ENCODE measurements at places on chromosomes 7 and 10.
A peak's percentile ranks its signal among the peaks of the same experiment; 100 is the strongest.

GRCh38 chr10:100710151-100710871, 35.1 kb upstream of the PAX2 start:
- DNase-seq = no peak

DNA sequence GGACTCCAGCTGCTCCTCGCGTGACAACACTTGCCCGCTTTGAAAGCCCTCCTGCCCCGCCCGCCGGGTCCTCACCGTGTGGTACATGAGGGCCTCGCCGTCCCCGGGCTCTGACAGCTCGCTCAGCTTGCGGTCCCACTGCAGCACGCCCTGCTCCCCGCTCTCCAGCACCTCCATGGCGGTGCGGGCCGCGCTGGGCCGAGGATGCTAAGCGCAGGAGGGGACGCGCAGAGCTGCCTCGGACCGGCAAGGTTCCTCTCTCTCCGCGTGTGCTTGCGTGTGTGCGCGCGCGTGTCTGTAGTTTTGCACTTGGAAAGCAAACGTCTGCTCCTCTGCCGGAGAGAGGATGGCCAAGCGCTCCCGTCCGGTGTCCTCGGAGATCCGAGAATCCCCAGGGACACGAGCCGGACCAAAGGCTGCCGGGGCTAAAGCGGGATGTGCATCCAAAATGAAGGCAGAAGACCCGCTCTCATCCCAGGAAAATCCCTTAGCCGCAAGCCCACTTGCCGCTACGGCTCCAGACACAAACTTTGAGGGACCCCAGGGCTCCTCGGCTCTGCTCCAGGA, at the start of gene CREB3L2:
Gene CREB3L2 (minus strand): TSS at position 558 of the 567 bp plus-strand sequence. CDS start 381 bp downstream, at position 177.
- peak; percentile 70 for DNase-seq

DNA sequence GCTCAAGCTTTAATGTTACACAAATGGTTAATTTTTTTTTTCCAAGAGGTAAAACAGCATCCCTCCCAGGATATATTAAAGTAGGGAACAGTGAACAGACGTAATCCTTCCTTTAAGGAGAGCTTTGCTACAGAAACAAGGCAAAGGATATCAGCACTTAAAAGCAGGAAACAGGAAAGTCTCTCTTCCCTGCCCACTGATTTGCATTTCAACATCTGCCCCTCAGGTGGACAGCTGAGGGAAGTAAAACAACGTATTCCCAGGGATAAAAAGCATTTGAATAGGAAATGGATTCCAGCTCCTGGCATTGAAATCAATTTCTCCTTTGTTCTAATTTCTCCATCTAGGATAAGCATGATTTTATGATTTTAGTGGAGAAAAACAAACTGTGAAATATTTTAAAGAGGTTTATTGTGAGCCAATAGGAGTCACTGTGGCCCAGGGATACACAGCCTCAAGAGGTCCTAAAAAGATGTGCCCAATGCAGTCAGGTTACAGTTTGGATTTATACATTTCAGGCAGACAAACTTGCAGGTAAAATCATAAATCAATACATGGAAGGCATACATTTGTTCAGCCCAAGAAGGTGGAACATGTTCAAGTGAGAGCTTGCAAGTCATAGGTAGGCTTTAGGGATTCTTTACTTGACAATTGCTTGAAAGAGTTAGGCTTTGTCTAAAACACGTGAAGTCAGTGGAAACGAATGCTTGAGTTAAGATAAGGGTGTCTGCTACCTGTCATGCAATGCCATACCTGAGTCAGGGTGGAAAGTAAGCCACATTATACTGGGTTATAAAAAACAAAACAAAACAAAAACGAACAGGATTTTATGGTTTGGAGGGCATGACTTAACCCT, 286.2 kb upstream of the VWC2 start:
- no peak for DNase-seq

- no peak for DNase-seq
These were observed 217.3 kb upstream of the CCDC6 start for GRCh38 chr10:60123668-60124067.

DNA sequence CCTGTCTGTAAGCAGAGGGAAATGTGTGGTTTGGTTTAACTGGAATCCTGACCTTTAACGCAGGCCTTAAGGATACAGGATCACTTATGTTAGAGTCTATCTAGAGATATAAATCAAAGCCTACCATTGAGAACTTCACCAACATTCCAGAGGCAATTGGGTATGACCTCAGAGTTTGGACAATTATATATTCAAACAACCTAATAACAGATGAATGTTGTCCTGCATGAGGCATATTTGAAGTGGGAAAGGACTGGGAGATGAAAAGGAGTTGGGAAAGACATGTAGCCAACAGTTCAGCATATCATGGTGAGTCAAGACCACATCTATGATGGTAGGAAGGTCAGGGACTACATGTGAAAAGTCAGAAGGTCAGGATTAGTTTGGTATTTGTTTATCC, 274.2 kb downstream of the DOCK4 start:
- no peak for DNase-seq

DNA sequence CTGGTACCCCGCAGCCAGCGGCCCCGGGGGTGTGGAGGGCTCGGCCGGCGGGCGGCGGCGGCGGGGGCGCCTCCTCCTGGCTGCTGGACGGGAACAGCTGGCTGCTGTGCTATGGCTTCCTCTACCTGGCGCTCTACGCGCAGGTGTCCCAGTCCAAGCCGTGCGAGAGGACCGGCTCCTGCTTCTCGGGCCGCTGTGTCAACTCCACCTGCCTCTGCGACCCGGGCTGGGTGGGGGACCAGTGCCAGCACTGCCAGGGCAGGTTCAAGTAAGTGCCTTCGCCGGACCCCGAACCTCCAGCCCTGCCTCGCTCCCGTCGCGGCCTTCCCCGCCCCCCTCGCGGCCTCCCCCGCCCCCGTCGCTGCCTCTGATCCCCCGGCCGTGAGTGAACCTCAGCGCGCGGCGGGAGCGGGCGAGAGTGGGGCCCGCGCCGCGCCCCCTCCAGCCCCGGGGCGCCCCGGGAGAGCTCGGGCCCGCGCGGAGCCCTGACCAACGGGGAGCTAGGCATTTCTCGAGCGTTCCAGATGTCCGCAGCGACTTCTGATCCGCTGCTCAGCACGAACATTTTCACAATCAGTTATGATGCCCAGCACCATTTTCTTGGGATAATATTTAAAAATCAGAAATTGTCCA, 727 bp downstream of the ATRNL1 start:
- DNase-seq = peak; percentile 21

GRCh38 chr7:43834463-43835251, 34.7 kb downstream of the MRPS24 start:
- no peak for DNase-seq

- no peak for DNase-seq
These were observed 22.4 kb downstream of the ADGRA1 start for GRCh38 chr10:133110133-133110532.

GRCh38 chr10:2919016-2919415, 148.3 kb upstream of the PFKP start:
- DNase-seq = no peak

DNA sequence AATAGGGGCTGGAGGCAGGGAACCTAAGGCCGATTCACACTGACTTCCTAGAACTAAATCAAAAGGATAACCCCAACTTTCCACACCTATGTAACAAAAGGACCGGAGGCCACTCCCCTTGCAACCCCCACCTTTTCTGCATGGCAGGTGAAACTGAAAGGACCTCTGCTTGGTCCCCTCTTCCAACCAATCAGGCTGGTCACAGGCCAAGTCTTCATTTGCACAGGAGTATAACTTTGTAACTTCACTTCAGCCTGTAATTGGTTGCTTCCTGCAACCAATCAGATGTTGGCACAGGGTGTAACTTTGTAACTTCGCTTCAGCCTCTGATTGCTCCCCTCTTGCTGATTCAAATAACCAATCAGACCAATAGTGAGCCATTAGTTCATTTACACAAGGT, 190.0 kb downstream of the FAM107B start:
- no peak for DNase-seq

DNA sequence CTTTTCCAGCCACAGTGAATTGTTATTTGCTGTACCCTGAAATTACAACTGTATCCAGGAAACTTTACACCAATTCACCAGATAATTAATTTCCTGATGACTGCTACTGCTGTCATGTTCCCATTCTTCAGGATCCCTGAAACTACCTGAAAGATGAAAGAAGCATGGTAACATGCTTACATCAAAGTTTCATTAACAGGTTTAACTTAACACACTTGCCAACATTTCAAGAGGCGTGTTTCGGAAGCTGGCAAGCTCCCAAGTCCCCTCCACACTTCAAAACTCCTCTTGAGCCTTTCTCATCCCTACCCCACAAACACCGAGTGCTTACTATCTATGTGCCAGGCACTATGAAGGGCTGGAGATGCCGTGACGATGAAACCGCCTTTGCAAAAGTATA, 88.6 kb downstream of the MPP7 start:
- DNase-seq = no peak

DNA sequence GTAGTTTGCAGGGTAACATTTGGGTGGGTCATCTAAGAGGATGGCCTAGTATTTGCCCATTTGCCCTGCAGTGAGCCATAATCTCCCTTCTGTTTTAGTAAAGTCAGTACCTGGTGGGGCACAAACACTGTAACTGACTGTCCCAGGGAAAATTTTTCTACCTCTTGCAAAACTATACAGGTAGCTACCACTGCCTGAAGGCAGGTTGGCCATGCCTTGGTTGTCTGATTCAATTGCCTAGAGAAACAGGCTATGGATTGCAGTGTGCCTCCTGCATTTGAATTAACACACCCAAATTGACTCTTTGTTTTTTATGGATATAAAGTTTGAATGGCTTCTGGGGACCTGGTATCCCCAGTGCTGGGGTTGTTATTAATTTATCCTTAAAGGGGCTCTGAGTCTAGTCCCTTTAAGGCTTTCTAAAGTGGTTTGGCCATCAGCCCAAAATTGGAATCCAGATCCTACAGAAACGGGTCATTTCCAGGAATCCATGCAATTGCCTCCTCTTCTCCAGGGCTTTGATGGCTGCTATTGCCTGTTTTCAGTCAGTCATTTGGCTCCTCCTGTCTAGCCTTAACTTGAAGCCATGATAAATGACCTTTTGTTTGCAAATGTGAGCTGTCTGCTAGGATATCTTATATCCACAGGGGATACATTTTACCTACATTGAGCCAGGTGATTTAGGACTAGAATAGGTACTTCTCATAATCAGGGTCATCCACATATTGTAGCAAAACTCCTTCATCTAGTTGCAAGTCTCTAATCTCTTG, 89.1 kb downstream of the STRA8 start:
- no peak for DNase-seq

DNA sequence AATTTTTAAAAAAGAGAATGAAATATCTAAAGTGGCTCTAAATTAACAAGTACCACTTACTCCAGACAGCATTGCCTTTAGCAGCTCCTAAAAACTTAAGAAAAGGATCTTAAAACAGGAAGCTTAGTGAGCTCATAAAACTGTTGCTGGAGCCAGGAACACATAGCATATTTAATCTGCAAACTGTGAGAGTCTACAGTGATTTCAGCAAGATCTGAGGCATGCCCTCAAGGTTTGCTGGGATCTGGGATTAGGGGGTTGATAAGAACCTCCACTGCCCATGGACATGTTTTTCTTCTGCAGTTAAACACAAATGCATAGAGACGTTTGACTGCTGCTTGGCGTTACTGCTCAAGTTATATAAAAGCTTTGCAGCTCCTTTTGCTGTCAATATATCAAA, 3.8 kb downstream of the GLI3 start:
- no peak for DNase-seq

DNA sequence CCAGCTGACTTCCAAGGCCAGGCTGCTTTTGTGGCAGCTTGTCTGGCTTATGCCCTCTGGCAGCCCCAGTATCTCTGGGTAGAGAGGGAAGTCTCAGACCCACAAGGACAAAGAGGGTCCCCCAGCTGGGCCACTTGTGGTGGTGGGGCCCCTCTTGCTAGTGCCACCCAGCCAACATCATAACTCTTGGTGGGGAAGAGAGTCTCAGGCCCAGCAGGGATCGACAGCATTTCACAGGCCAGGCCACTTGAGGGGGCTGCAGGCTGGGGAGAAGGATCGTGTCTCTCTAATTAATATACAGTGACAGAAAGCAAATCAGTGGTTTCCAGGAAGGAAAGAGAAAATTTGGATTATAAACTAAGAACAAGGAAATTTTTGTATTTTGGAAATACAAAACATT, 76.0 kb downstream of the TYW1B start:
- no peak for DNase-seq

- DNase-seq = no peak
These were observed 41.2 kb upstream of the SDK1 start for GRCh38 chr7:3259711-3260400.

DNA sequence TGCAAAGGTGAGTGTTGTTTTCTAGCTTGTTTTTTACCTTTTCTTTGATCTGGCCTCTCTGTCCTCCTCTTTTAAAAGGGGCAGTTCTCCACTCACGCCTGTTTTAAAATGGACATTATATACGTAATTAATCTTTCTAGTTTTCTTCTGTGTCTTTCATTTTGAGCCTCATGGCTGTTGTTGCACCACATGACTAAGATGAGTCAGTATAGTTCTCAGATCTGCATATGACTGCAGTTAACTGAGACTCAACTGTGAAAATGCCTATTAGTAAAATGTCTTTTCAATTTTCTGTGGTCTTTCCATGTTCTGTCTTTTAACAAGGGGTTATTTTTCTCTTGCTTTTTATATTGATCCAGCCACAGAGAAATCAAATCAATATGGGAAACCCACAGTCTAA, 296.1 kb downstream of the CDK14 start:
- no peak for DNase-seq

- DNase-seq = no peak
These were observed 14.0 kb upstream of the PBLD start for GRCh38 chr10:68346774-68347173.

GRCh38 chr7:126657599-126658358, 595.0 kb downstream of the GRM8 start:
- DNase-seq = no peak

DNA sequence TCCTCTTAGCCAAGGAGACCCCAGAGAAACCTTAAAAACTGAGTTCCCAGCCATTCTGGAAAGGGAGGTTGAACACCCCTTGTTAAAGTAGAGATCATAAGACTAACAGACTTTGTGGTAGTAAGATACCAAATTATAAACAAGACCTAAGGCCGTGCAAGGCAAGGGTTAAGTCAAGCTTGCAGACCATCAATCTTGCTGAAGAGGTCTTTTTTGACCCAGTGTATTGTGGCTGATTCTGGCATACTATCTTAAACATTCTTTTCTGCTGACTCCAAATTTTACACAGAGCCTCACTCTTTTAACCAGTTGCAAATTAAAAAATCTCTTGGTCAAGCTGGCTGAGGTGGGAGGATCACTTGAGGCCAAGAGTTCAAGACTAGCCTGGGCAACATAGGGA, 1.2 kb upstream of the TBRG4 start:
- no peak for DNase-seq

GRCh38 chr10:24706479-24707118, 17.1 kb downstream of the ARHGAP21 start:
- no peak for DNase-seq

DNA sequence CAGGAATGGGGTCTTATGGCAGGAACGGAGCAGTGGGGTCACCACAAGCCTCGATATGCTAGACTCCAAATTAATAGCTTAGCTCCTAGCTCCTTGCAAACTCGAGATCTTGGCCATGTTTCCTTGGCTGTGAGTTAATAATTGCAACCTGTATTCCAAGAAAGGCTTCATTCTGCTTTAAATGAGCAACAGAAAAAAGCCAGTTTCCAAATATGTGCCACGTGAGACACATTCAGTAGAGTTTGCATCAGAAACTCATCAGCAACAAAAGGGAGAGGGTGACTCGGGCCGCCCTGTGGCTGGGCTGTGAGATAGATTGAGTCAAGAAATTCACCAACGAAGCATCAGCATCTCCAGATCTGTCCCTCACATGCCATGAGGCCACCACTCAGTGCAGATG, 112.0 kb downstream of the NPTX2 start:
- DNase-seq = no peak
